ENCODE measurements at places on chromosomes 16 and 17.

- DNase-seq, result no peak
These were observed 16.7 kb upstream of the IRF8 start for GRCh38 chr16:85882181-85882810.

GRCh38 chr16:63312346-63312745, 1276.1 kb upstream of the CDH8 start:
- no peak for DNase-seq

DNA sequence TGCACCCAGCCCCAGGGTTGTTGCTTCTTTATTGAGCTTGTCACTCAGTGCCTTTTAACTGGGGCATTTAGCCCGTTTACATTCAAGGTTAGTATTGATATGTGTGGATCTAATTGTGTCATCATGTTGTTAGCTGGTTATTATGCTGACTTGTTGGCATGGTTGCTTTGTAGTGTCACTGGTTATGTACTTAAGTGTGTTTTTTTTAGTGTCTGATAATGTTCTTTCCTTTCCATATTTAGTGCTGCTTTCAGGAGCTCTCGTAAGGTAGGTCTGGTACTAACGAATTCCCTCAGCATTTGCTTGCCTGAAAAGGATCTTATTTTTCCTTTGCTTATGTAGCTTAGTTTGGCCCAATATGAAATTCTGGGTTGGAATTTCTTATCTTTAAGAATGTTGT, 33.5 kb downstream of the NF1 start:
- no peak for DNase-seq

- no peak for DNase-seq
These were observed 634 bp downstream of the SLC2A4 start for GRCh38 chr17:7281953-7282751.

DNA sequence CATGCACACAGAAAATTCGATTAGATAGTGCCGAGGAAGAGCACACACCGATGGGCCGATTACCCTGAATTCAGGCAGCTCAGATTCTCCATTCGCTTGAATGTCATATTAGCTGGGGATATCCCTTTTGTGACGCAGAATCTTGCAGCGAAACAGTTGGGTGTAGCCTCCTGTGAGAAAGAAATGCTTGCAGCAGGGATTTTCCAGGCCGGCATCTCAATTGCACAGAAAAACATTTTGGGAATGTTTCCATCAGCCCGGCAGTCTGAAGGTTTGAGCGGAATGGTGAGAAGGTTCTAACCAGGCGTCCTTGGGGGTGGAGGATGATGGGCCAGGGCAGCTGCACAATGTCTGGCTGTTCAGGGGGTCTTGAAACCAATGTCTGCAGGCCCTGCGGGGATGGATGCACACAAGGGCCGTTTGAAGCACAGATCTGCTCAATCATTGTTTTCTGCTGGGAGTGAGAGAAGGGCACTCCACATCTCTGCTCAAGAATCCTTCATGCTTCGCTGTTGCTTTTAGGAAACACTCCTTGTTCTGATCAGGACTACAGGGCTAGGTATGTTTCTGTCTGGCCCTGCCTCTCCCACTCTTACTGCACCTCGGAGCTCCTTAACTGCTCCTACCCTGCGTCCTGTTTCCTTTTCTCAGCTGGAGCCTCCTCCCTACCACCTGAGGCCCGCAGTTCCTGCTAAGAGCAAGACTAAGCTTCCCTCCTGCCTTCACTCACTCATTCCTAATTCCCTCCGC, 94.6 kb downstream of the CMIP start:
- no peak for DNase-seq

- no peak for DNase-seq
These were observed 11.3 kb downstream of the TAF1C start for GRCh38 chr16:84175350-84176081.

DNA sequence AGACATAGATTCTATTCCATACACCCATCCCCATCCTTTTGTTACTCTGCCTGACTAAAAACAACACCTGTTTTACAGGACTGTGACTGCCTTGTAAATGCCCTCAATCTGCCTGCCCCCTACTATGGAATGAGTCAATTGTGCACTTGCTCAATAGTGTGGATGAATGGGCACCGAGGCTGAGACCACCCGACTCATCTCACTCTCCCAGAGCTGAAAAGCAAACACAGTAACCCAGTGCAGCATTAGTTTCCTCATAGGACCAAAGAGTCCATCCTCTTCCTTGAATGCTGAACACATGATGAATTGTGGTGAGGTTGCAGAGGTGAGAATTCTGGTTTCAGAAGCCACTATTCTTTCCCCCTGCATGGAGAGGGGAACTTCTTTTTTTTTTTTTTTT, 233.7 kb downstream of the ZFHX3 start:
- no peak for DNase-seq

DNA sequence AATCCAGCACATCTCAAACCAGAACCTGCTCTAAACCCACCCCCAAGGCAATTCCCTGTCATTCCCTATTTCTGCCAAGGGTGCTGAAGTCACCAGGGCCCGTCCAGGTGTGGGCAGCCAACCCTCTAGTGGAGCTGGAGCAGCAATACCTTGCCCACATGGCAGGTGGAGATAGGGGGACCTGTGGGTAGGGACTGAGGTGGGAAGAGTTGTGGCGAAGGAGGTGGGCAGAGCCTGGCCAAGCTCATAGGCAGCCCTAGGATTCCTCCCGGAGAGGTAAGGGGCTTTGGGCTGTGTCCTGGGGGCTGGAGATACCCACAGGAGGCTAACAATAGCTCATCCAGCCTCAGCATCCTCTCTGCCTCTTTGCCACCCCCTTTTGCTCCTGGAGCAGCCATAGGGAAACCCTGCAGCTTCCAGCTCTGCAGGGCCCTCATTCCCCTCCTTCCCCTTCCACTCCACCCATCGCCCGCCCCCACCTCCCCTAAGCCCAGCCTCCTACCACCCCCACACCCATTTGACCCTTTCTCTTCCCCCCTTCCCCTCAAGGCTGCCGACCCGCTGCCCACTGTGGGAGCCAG, 30.4 kb upstream of the CRHR1 start:
- DNase-seq, result no peak

GRCh38 chr17:77749989-77750388, 208.5 kb upstream of the TNRC6C start:
- DNase-seq, result no peak

DNA sequence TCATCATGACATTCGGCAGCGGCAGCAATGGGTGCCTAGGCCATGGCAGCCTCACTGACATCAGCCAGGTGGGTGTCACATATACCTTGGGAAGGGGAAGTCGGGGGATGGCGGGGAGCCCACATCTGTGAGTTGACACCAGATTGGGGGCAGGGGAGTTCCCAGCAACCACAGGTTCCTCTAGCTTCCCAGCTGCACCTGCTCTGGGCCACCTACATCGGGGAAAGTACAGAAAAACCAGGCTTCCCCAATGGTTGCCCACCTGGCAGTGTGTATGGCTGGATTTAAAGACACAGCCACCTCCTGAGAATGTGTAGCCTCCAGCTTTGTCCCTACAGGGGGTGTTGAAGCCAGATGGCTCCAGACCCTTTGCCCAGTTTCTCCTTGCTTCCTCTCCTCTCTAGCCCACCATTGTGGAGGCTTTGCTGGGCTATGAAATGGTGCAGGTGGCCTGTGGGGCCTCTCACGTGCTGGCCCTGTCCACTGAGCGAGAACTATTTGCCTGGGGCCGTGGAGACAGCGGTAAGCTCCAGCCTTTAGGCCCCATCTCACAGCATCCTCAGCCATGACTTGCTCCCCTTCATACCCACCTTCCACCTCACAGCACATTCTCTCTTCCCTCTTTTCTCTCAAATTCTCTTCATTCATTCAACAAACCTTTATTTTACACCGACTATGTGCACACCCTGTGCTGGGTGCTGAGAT, 5.0 kb upstream of the TRAF4 start:
- DNase-seq, result no peak

Measured in activated T-helper 1 cell treated with anti-CD3 and anti-CD28 coated beads, Interleukin-2, amount 50 U/mL, for 16 hours (primary cell).